Activated B cell treated with CpG ODN at 0.5 μM for 24 hours (primary cell): ENCODE measurements at places on chromosomes 5 and 9. TPM values are rescaled to one million over a fixed set of nuclear protein-coding genes. Genes with fewer than 3 reads are reported as not detected.

- no peak for DNase-seq
These were observed 19.1 kb downstream of the TGFBI start for GRCh38 chr5:136047858-136048257.

GRCh38 chr5:179512452-179513000 is 37.8 kb upstream of the RUFY1 start:
- no peak for DNase-seq

DNA sequence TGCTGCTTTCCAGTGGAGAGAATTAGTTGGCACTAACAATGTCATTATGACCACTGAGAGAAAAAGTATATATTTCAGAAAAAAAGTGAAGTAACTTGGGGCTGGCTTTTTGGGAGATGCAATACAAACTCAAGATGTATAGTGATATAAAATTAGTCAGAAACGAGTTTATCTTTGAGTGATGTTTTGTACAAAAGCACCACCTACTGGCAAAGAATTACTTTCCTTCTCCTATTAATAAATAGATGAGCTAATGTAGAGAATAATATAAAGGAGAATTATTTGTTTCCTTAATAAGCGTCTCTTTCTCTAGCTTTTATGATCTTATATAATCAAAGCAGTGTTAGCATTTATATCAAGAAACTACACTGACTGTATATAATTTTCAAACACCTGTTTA is 158.8 kb downstream of the MEF2C start:
- no peak for DNase-seq

GRCh38 chr9:121399883-121400607 is 30.0 kb upstream of the STOM start:
- no peak for DNase-seq

GRCh38 chr5:86974955-86975354 is 292.7 kb upstream of the RASA1 start:
- DNase-seq = no peak

DNA sequence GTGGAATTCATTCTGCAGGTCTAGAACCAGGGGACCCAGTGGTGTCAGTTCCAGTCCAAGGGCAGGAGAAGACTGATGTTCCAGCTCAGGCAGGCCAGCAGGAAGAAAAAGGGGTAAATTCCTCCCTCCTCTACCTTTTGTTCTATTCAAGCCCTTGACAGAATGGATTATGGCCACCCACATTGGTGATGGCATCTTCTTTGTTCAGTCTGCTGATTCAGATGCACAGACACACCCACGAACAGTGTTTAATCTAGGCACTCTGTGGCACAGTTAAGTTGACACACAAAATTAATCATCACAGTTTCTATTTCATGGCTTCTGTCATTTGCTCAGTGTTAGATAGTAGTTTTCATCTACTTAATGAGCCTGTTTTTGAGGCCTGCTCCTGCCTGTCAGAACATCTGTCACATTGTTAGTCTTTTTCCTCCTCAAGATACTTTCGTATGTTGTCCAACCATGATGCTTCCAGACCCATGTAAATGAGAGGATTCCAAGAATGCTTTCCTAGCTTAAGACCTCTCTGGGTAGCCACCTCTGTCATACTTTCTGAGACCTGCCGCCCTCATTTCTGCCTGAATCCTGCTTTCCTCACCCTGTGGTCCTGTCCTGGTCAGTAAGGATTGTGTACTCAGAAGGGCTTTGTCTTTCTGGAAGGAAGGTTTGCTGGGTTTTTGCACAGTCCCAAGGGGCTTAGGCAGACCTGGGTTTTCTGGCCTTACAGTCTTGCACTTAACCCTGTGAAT is 72.5 kb downstream of the SPIN1 start:
- DNase-seq = no peak

SNAPC4 gene
- total RNA-seq = 20.0 and 22.2 TPM in 2 replicates

CD274 gene
- 47.4 and 48.9 TPM in 2 replicates for total RNA-seq

PLAC8L1 gene
- 0.37 and 0.78 TPM in 2 replicates for total RNA-seq

FBN2 gene
- not detected in 2 replicates for total RNA-seq

ANKRD18B gene
- total RNA-seq = not detected in 2 replicates
